Natural killer cell treated with Interleukin-12 subunit alpha and Interleukin-12 subunit beta and Interleukin-15 and Interleukin-18, amount 100 ng/mL, for 72 hours (primary cell): ENCODE measurements at places on chromosomes 1 and 21. TPM values are rescaled to one million over a fixed set of nuclear protein-coding genes. Genes with fewer than 3 reads are reported as not detected.

GRCh38 chr21:35603494-35603893, 456.8 kb downstream of the SETD4 start:
- DNase-seq = no peak
- no peak overlapping the region for H3K4me3 ChIP-seq
- no peak overlapping the region for H3K27ac ChIP-seq

DNA sequence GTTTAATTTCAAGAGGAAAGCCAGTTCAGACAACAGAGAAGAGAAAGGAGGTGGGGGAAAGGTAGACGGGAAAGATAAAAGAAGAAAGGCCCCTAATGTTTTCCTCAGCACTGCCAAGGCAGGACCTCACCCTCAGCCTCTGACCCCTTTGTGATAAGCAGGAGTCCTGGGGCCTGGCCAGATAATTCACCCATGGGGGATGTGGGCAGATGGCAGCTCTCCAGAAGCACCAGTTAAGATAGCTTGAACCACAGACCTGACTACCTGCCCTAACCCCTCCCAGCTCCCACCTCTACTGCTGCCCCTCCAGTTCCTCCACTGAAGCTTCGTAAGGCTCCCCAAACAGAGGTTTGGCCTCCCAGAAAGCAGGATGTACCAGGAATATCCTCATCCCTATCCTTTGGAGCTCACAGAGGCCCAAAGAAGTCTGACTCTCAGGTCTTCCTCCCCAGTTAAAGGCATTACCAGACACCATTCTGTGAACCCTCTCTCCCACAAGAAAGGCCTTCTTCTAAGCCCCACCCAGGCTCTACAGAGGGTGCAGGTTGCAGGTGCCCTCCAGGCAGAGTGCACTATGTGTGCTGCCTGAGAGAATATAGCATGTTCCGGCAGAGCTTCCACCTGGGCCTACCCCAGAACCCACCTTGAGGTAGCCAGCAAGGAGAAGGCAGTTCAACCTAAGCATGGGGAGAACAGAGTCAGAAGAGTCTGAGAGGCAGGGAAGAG, 9.2 kb upstream of the SNAPIN start:
- H3K27me3 ChIP-seq = no peaks in the 10 kb centered on the region
- no peak overlapping the region for H3K4me3 ChIP-seq

DNA sequence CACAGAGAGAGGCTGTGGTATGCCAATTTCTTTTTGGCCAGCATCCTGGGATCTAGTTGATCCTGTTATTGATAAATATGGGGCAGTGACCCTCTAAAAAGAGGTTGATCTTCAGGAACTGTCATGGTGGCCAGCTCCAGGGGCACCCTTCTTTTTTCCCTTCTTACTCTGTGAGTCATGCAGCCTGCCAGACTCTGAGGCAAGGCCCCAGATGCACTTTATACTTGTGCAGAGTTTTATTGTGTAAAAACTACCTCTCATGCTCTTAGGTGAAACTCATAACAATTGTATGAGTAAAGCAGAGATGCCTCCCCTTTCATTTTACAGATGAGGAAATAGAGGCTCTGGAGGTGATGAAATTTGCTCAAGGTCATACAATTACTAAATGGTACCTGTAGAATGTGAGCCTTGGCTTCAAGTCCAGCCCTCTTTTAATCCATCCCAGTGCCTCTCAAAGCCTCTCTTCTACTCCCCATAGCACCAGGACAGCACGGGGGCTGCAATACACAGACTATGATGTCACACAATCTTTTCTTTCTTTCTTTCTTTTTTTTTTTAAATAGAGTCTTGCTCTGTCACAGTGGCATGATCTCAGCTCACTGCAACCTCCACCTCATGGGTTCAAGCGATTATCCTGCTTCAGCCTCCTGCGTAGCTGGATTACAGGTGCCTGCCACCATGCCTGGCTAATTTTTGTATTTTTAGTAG, 387.8 kb downstream of the KCNH1 start:
- H3K4me3 ChIP-seq = no peak overlapping the region
- no peak overlapping the region for H3K27ac ChIP-seq
- H3K36me3 ChIP-seq = no peaks in the 10 kb centered on the region
- H3K27me3 ChIP-seq = peaks cover 4% of the 10 kb centered on the region
- DNase-seq = no peak

DNA sequence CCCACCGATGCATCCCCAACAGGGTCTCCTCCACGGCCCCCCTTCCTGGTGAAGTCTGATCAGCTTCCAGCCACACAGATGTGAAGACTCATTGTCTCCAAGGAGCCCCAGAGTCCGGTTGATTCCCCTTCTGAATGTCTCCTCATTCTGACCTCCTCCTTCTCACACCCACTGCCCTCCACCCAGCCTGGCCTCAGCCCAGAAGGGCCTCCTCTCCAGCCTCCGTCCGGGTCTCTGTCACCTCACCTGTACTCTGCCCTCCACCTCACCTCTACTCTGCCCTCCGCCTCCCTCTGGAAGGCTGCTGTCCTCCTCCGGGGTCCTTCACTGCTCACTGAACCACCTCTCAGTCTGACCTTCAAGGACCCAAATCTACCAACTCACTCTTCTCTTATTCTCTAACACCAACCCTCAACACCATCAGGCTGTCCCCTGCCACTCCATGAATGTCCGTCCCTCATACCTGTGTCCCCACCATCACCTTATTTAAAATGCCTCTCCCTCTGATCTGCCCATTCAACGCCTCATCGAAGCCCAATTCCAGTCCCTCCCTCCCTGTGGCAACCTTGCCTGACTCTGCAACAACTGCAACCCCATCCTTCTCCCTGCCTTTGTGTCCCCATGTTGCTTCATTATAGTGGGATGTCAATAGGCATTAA, 201.2 kb downstream of the TOMM20 start:
- H3K27me3 ChIP-seq = no peaks in the 10 kb centered on the region
- no peak for DNase-seq
- H3K4me3 ChIP-seq = peak overlapping the region; percentile 87
- H3K36me3 ChIP-seq = no peaks in the 10 kb centered on the region
- H3K4me1 ChIP-seq = peaks cover 57% of the 10 kb centered on the region

Gene MYOC
- total RNA-seq = not detected

Gene BTBD8
- 0.67 TPM for total RNA-seq
